ENCODE measurements at places on chromosomes 12 and 14. TPM values are rescaled to one million over a fixed set of nuclear protein-coding genes. Genes with fewer than 3 reads are reported as not detected.
A peak's percentile ranks its signal among the peaks of the same experiment; 100 is the strongest.

DNA sequence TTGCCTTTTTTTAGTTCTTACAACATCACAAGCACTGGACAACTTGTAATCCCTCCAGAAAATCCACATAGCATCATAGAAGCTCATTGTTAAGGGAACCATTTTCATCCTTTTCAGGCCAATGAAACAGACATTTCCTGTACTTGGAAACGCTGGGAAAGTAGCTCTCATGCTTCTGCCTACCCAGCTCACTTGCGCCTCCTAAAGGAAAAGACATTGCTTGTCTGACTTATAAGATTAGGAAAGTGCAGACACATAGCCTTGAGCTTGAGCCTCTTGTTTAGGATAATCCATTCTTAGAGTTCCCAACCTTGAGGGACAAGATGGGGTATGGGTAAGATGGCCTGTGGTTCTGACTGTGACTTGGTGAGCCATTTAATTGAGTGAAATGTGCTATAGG is 589.5 kb downstream of the NOVA1 start:
- H3K4me1 ChIP-seq, result no peaks in the 10 kb centered on the region
- no peak overlapping the region for H3K27ac ChIP-seq
- H3K36me3 ChIP-seq, result no peaks in the 10 kb centered on the region
- DNase-seq, result no peak

- DNase-seq, result no peak
- no peak overlapping the region for H3K4me3 ChIP-seq
- no peaks in the 10 kb centered on the region for H3K27me3 ChIP-seq
- no peaks in the 10 kb centered on the region for H3K4me1 ChIP-seq
Measured at GRCh38 chr14:94501588-94502516, 7.4 kb downstream of the SERPINA12 start.

DNA sequence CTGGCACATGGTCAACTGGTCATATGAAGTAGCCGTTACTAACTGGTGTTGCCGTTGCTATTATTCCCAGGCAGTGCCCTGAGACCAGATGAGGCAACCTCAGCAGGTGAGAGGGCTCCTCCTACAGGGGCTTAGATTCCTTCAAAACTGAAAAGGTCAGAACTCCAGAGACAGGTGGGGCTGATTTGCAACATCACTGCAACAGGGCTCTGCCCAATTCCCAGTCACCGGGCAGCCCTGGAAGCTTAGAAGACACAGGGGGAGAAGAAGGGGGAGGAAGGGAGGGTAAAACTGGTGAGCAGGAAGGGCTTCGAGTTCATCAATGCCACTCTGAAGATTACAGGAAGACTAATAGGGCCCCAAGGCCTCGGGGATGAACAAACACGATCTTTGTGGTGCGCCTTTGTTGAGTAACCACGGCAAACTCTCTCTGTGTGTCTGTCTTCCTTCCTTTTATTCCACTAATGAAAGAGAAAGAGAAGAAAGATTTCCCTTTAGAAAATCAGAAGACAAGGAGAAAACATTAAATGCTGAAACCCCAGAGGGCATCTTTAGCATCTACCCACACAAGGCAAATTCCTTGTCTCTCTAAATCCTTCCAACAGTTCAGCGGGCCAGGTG is 749.1 kb upstream of the TBX3 start:
- no peak for DNase-seq
- H3K27ac ChIP-seq, result no peak overlapping the region
- no peaks in the 10 kb centered on the region for H3K36me3 ChIP-seq
- no peaks in the 10 kb centered on the region for H3K4me1 ChIP-seq

DNA sequence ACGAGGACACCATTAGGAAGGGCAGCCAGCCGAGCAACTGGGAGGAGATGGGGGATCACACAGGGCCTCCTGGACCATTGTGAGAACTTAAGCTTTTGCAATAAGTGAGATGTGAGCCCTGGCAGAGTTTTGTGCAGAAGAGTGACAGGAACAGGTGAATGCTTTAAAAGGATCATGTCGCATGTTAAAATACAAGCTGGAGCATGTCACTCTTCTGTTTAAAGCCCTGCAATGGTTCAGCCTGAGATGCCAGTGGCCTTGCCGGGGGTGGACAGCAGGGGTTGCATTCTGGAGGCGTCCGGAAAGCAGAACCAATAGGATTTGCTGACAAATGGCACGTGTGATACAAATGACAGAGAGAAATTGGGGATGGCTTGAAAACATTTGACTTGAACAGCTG is 137.5 kb upstream of the RFLNA start:
- H3K4me3 ChIP-seq, result no peak overlapping the region
- H3K27me3 ChIP-seq, result peaks cover 11% of the 10 kb centered on the region
- H3K4me1 ChIP-seq, result no peaks in the 10 kb centered on the region

DNA sequence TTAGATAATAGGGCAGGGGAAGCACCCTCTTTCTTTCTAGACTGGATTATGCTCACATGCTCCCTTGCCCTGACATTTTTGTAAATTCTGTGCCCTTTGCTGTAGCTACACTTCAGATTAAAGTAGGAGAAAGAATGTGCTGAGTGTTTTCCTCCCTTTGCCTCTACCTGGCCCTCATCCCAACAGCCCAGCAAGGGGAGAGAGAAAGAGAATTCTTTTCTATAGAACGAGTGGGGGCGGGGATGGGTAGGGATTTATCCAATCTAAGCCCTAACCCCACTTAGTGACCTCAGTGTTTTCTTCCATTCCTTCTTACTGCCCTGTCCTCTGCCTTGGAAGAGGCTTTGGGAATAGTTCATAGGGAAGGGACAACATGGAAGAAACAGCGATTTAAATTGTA is 13.5 kb downstream of the GPR84 start:
- H3K27ac ChIP-seq, result no peak overlapping the region
- H3K4me3 ChIP-seq, result no peak overlapping the region

GRCh38 chr12:12349711-12350665 is at the start of gene MANSC1:
TSS of gene MANSC1 (minus strand) at chr12:12350242. CDS start at chr12:12343314, 6,928 bp downstream.
- H3K4me1 ChIP-seq, result no peaks in the 10 kb centered on the region
- H3K27me3 ChIP-seq, result no peaks in the 10 kb centered on the region
- H3K4me3 ChIP-seq, result peak within 1 kb of the TSS; percentile 58
- DNase-seq, result no peak
- H3K27ac ChIP-seq, result no peak within 1 kb of the TSS

- H3K36me3 ChIP-seq, result no peaks in the 10 kb centered on the region
- H3K4me3 ChIP-seq, result no peak overlapping the region
- no peaks in the 10 kb centered on the region for H3K27me3 ChIP-seq
- no peak overlapping the region for H3K27ac ChIP-seq
- DNase-seq, result no peak
Measured at GRCh38 chr12:27095346-27095745, 13.0 kb upstream of the C12orf71 start.

- H3K4me3 ChIP-seq, result no peak overlapping the region
- no peaks in the 10 kb centered on the region for H3K27me3 ChIP-seq
- no peaks in the 10 kb centered on the region for H3K4me1 ChIP-seq
- peak; percentile 36 for DNase-seq
- no peaks in the 10 kb centered on the region for H3K36me3 ChIP-seq
Measured at GRCh38 chr12:41709463-41710285, 435.0 kb downstream of the GXYLT1 start.

GRCh38 chr12:110857528-110857927 is 10.7 kb downstream of the CCDC63 start:
- no peak for DNase-seq
- H3K36me3 ChIP-seq, result no peaks in the 10 kb centered on the region
- H3K4me1 ChIP-seq, result no peaks in the 10 kb centered on the region
- H3K27ac ChIP-seq, result no peak overlapping the region
- no peak overlapping the region for H3K4me3 ChIP-seq

- DNase-seq, result no peak
- no peaks in the 10 kb centered on the region for H3K36me3 ChIP-seq
- H3K4me1 ChIP-seq, result no peaks in the 10 kb centered on the region
Measured at GRCh38 chr14:27253966-27254365, 656.1 kb upstream of the NOVA1 start.

DNA sequence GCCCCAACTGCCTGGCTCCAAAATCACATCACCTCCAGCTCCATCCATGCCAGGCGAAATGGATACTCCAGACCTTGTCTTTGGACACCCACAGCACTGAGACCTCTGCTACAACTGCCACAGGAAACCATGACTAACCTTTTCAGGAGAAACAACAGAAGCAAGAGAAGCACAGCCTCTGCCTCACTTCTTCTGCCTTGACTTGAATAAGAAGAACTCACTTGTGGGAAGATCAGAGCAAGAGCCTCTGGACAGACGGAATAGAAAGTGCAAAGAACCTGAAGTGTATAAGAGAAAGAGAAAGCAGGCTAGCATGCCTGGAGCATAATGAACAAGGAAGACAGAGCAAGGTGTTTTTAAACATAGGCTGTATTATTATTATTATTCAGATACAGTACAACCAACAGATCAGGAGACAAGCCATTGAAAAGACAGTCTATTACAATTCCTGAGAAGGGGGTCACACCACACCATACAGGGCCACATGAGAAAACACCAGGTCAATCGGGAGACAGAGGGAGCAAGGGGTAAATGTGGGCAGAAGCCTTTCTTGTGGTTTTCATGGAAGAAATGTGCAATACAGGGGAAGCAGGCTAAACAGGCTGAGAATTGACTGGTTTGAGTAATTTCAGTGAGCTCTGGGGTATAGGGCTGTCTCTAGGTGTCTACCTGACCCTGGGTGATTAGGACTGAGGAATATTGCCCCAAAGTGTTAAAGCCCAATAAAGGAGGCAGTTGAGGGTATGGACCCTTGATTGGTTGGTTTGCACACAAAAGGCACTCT is 7.4 kb upstream of the OR10P1 start:
- H3K27ac ChIP-seq, result no peak overlapping the region
- H3K4me3 ChIP-seq, result no peak overlapping the region
- H3K27me3 ChIP-seq, result peaks cover 20% of the 10 kb centered on the region

DNA sequence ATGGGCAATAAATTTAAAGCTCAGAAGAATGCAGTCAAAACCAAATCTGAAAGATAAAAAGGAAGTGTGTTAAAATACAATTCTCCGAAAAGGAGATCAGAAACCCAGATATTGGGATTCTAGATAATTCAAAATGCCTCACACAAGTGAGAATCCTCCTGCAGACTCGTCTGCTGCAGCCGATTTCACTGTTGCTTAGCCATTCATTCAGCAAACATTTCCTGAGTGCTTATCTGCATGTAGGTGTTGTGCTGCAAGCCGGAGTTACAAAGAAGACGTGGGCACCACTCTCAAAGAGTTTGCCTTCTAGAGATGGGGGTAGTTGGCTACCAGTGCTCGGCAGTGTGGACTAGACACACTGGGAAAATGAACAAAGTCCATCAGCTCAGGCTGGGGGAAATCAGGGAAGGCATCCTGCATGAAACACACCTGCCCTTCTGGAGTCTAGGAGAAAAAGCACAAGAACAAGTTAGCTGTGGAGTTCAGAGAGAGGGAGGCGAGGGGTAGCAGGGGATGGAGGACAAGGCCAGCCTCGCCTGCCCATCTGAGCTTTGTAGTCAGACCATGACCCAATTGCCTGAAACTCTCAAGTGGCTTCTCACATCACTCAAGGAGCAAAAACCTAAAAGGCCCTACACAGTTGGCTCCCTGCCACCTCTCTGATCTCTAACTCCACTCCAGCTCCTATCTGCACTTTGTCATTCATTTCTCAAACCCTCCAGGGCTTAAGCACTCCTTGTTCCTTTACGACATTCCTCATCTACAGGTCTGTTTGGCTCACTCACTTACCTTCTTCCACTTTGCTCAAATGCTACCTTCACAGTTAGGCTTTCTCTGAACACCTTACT is 310.0 kb upstream of the DDHD1 start:
- DNase-seq, result no peak
- H3K4me1 ChIP-seq, result peaks cover 8% of the 10 kb centered on the region
- H3K27ac ChIP-seq, result no peak overlapping the region
- no peaks in the 10 kb centered on the region for H3K36me3 ChIP-seq
- H3K4me3 ChIP-seq, result no peak overlapping the region

DNA sequence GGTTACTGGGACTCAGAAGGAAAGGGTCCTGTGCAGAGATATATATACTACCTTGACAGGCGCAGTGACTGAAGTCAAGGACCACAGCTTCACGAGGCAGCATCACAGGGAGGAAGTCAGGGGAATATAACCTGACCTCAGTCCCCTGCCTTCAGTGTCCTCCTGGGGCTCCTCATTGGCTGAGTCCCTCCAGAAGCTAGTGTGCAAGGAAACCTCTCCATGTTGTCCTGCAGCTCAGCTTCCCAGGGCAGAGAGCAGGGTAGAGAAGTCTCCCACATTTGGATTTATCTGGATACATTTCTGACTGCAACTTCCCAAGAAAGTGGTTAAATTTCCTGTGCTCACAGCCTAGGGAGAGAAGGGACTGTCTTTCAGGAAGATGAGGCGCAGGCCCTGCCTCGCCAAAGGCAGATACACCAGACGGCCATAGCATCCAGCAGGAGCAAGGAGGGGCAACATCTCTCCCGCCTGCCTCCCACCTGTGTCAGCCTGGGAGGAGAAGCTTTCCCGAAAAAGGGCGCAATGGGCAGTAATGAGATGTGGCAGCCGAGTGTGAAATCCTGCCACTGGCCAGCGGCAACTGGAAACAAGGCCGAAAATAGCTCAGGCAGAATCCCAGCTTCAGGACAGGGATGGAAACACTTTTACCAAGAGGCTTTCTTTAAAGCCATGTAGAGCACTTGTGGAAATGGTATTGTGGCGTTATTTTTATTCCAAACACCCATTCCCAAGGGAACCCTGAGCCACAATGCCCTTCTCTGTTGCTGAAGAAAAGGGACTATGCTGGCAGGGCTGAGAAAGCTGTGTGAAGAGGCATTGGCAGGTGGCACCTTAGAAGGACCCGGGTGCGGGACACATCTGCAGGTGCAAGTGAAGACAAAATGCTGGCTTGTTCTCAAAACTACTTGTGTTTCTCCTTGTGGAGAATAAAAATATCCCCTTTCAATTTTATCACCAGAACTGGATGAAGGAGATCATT is 54.9 kb upstream of the HIF1A start:
- H3K27ac ChIP-seq, result no peak overlapping the region
- no peak overlapping the region for H3K4me3 ChIP-seq
- no peaks in the 10 kb centered on the region for H3K27me3 ChIP-seq
- DNase-seq, result no peak
- H3K36me3 ChIP-seq, result no peaks in the 10 kb centered on the region

DNA sequence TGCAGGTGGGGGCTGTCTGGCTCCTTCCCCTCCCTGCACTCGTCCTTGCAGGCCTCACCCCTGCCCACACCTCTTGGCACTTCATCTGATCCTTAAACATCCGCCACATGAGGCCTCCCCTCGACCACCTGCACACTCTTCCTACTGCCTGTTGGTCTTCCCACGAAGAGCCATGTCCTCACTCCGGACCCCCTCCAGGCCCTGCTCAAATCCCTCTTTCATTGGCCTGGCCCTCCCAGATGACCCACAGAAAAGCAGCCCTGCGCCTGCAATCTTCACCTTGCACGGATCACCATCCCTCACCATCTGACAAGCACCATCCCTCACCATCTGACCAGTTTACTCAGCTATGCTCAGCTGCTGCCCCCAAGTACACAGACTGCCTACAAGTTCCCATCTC is 193.6 kb downstream of the BCL11B start:
- H3K27ac ChIP-seq, result no peak overlapping the region
- DNase-seq, result no peak
- H3K36me3 ChIP-seq, result no peaks in the 10 kb centered on the region

GRCh38 chr12:105644770-105645169 is 314.3 kb downstream of the C12orf75 start:
- H3K27me3 ChIP-seq, result no peaks in the 10 kb centered on the region
- no peak overlapping the region for H3K4me3 ChIP-seq
- DNase-seq, result peak; percentile 88
- H3K27ac ChIP-seq, result no peak overlapping the region
- H3K4me1 ChIP-seq, result no peaks in the 10 kb centered on the region
- H3K36me3 ChIP-seq, result no peaks in the 10 kb centered on the region

The NOVA1 gene
- total RNA-seq, result 8.9 TPM

The SPTSSA gene
- 26.6 TPM for total RNA-seq

The COX8C gene
- not detected for total RNA-seq

The RNASE1 gene
- 4.7 TPM for total RNA-seq

The L2HGDH gene
- total RNA-seq, result 5.2 TPM
